ENCODE measurements at places on chromosomes 2 and 18. TPM values are rescaled to one million over a fixed set of nuclear protein-coding genes. Genes with fewer than 3 reads are reported as not detected.

Gene ARID5A
- total RNA-seq: 27.7 TPM

DNA sequence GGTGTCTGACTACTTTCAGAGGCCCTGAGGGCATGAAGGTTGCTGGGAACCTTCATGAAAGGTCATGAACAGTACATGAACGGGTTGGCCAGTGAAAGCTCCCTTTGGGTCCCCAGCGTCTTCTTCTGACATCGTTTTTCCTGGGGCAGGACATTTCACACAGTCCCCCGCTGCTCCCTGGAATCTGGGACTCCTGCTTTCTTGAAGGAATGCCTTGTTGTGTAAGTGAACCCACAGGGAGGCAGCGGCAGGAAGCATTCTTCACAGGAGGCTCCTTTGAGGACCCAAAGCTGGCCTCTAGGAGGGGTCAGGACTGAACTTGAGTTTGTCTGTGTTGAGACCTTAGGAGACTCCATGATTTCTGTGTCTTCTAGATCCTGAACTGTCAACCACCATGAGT lies 144.3 kb downstream of the KCNE4 start:
- DNase-seq: no peak

DNA sequence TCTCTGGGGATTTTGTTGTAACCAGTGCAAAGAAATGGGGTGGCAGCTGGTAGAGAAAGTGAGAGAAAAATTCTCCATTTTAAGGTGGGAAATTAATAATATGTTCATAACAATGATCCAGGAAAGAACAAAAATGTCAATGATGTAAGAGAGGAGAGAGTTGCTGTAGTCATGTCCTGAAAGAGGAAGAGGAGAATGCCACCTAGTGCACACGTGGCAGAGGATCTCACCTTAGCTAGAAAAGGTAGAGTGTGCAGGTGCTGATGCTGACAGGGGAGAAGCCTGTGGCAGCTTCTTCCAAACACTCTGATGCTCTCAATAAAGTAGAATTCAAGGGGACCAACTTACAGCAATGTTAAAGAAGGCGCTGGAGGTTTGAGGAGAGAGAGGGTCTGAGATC lies 282.9 kb upstream of the PKDCC start:
- DNase-seq: no peak

- no peak for DNase-seq
Measured at GRCh38 chr2:216956820-216957493, 97.1 kb upstream of the TNP1 start.

Gene FBXO41
- total RNA-seq: 2.9 TPM

GRCh38 chr2:197786010-197786877 lies 1.1 kb upstream of the BOLL start:
- DNase-seq: peak; percentile 59

- DNase-seq: no peak
Measured at GRCh38 chr18:24530630-24531111, 70.2 kb downstream of the HRH4 start.

DNA sequence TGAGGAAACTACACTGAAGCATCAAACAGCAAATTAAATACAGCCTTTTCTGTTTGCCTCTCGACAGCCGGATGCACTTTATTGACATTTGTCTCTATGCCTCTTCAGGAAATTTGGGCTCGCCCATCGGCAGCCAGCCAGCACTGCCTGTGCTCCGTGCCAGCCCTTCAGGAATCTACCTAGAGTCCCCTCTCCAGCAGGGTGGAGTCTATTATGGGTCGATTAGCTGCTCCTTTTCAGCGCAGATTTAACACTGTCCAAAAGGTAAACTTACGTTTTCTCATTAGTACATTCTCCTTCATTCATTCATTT lies 91.5 kb downstream of the MYCN start:
- peak; percentile 73 for DNase-seq

Gene TMEM200C
- 0.50 TPM for total RNA-seq

- no peak for DNase-seq
Measured at GRCh38 chr2:216838151-216838550, 21.7 kb downstream of the TNP1 start.

- no peak for DNase-seq
Measured at GRCh38 chr2:239985356-239985755, 39.8 kb downstream of the NDUFA10 start.

Gene TEKT4
- total RNA-seq: 3.4 TPM

DNA sequence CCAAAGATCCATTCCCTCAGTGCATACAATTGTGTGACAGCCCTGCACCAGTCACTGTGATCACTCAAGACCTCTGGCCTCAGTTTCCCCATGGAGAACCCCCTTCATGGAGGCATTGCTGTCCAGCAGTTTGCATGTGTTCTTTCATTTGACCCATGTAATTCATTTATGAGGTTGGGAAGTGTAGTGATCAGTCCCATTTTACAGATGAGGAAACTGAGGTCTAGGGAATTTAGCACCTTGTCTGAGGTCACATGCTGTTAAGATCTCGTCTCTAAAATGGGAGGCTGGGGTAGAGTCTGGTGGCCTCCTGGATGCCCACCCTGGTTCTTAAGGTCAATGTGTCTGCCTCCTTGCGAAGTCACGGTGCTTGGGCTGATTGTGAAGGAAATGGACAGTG lies 19.1 kb downstream of the LDLRAD4 start:
- no peak for DNase-seq

DNA sequence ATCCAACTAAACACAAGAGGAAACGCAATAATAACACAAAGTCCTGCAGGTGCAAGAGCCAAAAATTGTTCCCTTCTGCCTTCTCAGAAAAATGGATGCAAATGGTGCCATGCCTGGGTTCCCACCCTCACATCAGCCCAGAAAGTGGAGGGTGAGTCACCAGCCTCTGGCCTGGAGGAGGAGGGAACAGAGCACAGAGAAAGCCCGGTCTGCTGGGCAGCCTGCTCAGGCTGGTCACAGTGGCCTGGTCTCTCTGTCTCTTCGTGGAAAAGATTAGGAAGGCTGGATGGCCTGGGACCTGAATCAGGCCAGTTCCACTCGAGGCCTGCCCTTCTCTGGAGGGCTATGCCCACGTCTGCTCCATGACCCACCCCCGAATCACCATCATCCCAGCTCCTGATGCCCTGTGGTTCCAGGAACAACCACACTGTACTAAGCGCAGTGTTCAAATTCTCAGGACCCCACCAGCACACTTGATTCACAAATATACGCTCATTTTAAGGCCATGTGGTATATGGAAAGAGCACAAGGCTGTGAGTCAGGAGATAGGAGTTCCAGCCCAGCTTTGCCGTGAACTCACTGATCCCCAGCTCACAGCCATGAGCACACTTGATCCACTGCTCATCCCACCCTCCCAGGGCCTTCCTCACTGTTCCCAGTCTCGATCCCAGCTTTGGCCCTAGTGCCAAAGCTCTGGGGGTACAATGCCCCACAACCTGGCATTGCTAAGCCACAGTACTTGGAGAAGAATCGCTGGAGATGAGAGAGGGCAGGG lies 82.1 kb downstream of the ZBTB7C start:
- DNase-seq: no peak

Gene CTAGE1
- total RNA-seq: not detected

DNA sequence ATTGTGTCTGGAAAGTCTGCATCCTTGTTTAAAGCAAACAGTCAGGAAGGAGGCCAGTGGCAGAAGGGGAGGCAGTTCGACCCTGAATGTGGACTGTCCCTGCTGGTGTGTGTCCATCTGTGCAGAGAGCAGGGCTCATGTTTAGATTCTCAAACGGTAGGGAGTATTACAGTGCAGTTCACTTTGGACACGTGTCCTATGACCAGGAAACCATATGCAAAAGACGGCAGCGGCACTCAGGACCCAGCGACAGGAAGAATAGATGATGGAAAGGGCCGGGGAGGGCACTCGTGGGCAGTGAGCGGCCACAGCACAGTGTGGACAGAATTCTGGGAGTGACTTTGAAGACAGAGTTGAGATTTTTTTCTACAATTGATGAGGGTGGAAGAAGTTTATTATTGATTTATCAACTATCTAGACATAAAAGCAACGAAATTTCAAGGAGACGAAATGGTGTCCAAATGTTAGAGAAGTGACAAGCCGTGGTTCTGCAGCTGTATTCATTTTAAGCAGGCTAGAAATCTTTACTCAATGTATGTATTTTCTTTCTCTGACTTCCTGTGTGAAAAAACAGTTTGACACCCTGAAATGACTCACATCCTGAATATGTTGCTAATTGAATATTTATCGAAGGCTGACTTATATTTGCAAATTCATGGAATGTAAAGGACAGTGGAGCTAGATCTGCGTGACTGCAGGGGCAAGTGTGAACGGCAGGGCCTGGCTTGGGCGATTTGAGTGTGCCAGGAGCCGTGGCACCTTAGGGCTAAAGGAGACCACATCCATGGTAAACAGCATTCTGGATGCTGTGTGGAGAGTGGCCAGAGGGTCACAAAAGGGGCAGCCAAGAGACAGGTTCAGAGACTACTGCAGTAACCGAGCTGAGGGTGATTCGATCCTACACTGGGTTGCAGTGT lies 214.2 kb downstream of the PTGR3 start:
- no peak for DNase-seq

GRCh38 chr18:55289775-55290174 lies 298.2 kb downstream of the TCF4 start:
- no peak for DNase-seq

- DNase-seq: no peak
Measured at GRCh38 chr2:37631698-37632097, 39.7 kb downstream of the CDC42EP3 start.

GRCh38 chr2:56192664-56193305 lies 9.0 kb downstream of the CCDC85A start:
- no peak for DNase-seq

Gene CCDC142
- total RNA-seq: 20.2 TPM

Gene FAM124B
- 4.8 TPM for total RNA-seq

- DNase-seq: peak; percentile 79
Measured at GRCh38 chr2:42493468-42494354, at the start of gene KCNG3. TSS of gene KCNG3 (minus strand) at chr2:42493982. CDS start at chr2:42493501, 481 bp downstream.

DNA sequence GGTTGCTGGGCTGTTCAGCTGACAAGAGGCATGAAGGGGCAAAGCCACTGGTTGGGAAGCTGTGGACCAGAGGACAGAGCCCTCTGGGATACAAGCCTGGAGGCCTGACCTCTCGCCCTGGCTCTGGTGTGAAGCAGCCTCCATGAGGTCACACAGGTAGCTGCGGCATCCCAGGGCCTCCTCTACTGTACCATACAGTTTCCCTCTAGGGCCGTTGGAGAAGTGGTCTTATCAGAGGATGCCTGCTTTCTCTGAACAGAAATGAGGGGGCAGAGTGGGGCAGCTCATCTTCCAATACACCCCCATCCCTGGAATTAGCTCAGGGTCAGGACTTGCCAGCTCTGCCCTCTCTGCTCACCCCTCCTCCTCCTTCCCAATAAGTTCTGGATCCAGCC lies 135.1 kb upstream of the SMAD2 start:
- no peak for DNase-seq

Gene SNORC
- total RNA-seq: 0.53 TPM

Gene C2orf78
- not detected for total RNA-seq

- DNase-seq: no peak
Measured at GRCh38 chr2:18540872-18541271, 19.6 kb downstream of the RDH14 start.

Data from lower lobe of right lung (tissue), 2 donors.